ENCODE measurements at places on chromosomes 7 and 10.

GRCh38 chr7:75968561-75969001 is 25.8 kb downstream of the TMEM120A start:
- no peak for DNase-seq

GRCh38 chr7:105876091-105876963 is at the start of gene ATXN7L1:
Gene ATXN7L1, minus strand, starts transcription at chr7:105876599. Its CDS starts 41 bp downstream, at chr7:105876558.
- DNase-seq, result peak; percentile 89

- DNase-seq, result no peak
Observed at GRCh38 chr7:124257638-124258308, 224.9 kb upstream of the TMEM229A start.

GRCh38 chr7:6917258-6917657 is 91.2 kb upstream of the CCZ1B start:
- DNase-seq, result no peak

DNA sequence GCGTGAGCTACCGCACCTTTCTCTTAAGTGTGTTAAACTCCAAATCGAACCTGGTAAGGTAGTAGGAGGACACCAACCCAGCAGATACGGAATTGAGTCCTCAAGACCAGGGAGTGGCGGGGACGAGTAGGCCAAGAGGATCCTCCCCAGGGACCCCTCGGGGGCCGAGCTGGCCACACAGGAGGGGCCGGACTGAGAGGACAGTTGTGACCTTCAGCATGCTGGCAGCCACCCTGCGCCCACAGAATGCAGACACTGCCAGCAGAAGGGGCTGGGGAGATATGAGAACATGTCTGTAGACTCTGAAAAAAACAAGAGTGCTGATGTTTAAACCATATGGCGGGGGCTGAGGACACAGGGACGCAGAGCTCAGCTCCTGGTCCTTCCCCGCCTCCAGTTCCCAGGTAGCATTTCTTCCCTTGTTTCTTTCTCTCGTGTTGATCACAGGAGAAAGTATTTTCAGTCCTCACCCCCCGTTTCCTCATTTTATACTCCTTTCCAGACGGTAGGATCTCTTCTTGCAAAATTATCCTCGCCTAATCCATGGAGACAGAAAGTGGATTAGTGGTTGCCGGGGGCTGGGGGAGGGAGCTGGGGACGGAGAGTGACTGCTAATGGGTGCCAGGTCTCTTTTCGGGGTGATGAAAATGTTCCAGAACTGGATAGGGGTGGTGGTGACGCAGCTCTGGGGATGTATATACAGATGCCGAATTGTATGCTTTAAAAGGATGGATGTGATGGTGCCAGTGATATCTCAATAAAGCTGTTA is 11.5 kb upstream of the UNCX start:
- no peak for DNase-seq

DNA sequence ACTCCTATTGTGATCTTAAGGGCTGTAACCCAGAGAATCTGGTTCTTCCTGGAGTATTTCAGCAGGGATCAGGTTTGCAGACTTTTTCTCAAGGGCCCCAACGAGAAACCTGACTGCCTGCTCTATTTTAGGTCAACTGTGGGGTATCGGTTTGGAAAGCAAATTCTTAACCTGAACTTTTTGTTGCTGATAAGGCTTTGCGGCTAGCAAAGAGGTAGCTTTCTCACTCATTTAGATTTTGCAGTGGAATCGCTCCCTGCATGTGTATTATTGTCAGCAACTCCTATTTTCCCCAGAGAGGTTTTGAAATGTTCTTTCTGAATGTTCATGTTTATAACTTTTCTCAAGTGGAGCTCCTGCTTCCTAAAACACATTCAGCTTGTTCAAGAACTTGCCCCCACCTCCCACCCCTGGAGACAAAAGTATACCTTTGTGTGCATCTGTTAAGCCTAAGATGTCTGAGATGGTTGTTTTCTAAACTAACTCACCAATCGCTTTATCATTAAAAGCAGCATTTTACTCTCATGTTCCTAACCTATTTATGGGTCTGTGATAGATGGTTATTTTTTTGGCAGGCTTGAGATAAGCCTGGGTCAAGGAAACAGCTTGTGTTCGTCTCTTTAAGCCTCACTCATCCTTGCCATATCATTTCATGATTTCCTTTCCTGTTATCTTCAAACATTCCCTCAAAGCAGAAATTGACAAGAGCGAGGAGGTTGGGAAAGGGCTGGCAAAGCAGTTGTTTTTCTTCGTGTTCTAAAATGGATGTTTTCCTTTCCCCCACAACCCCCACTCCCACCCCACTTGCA is 129.8 kb downstream of the BAMBI start:
- DNase-seq, result no peak

- DNase-seq, result no peak
Observed at GRCh38 chr7:13421776-13422175, 567.7 kb downstream of the ETV1 start.

DNA sequence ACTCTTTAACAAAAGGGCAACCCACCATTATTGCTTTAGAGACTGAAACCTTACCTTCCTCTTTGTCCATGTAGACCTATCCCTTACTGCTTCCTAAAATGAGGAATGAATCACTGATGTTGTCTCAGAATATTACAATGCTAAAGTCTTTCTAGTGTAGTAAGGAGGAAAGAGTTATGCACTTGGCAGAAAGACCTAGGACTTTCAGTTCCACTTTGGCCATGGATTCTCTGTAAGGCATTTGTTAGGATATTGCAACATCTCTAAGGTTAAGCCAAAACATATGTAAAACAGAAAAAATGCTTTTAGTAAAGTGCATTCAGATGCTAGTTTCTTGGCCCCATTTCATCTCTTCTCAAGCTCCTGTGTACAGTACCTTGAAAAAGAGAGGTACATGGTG is 230.9 kb downstream of the PARD3 start:
- DNase-seq, result no peak

GRCh38 chr7:97845622-97846203 is 26.5 kb downstream of the ASNS start:
- DNase-seq, result peak; percentile 17

DNA sequence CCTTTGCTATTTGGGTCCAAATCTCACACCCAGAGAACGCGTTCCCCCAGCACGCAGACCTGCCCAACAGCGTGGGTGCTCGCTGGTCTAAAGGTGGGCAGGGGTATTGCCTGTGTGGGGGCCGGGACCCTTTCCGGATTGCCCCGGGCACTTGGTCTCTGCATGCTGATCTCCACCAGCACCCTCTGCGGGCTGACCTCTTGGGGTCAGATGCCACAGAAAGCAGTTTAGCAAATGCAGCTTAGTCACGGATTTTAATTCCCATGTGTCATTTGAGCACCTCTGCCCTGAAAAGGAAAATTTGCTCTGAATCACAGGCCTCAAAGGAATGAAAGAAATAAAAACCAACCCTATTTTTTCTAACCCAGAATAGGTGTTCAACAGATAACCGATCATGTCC is 46.7 kb downstream of the PKD1L1 start:
- DNase-seq, result no peak

DNA sequence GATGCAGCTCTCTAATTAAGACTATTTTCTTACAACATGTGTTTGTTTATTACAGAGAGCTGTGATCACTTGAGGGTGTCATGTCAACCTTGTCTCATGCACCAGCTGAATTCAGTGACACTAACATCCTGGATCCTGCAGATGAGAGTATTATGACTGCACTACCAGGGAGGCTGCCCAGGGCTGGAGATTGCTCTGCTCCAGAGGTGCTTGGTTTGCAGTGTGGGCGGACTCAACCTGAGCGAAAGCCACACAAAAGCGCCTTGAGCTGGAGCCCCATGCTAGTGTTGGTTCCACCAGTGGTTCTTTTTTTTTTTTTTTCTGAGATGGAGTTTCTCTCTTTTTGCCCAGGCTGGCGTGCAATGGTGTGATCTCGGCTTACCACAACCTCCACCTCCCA is 33.8 kb upstream of the ATXN7L1 start:
- no peak for DNase-seq

- no peak for DNase-seq
Observed at GRCh38 chr10:48762064-48763042, 77.7 kb downstream of the WDFY4 start.

DNA sequence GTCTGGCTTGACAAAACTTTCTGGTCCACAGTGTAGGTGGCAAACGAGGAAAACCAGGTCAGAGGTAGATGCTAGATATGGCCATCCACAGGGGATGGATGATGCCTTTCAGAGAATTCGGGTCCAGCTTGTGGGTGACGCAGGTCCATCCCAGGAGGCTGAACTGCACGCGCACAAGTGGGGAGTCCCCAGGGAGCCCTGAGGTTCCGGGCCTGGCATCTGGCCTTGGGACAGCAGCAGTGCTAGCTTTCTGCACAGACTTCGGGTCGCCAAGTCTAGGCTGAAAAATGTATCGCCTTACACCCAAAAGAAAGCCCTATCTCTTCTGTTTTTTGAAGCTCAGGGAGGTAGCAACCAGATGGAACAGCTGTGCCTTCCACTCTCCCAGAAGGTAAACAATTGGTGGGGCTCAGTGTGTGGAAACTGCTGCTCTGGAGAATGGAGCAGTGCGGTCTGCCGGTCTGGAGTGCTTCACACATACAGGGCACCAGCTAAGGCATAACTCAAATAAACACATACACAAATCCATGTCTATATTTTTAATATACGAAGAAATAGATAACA is 119.3 kb upstream of the ACBD5 start:
- DNase-seq, result peak; percentile 81

DNA sequence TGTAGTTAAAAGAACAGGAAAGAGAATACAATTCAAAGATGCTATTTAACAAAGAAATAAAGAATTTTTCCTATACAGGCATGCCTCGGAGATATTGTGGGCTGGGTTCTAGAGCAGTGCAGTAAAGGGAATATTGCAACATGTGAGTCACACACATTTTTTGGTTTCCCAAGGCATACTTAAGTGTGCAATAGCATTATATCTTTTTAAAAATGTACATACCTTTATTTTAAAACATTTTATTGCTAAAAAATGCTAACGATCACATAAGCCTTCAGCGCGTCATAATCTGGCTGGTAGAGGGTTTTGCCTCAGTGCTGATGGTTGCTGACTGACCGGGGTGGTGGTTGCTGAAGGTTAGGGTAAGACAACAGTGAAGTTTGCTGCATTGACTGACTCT is 54.4 kb downstream of the ESYT2 start:
- DNase-seq, result no peak

- DNase-seq, result no peak
Observed at GRCh38 chr7:74231232-74231590, 21.4 kb downstream of the LAT2 start.

DNA sequence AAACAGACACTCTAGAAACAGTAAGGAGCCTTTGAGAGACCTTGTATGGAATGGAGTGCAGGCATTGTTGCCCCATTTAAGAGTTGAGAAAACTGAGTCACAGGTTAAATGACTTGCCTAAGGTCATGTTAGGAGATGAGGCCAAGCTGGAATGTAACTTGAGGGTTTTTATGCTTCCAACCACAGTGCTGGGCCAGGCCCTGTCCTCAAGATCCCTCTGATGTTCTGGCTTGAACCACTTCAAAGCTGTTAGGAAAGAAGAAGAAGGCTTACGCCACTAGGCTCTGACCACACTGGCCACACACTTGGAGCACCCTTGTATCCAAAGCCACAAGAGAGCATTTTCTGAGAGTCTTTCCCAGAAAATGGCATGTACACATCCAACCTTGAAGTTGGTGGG is 42.7 kb downstream of the PLAU start:
- DNase-seq, result no peak

DNA sequence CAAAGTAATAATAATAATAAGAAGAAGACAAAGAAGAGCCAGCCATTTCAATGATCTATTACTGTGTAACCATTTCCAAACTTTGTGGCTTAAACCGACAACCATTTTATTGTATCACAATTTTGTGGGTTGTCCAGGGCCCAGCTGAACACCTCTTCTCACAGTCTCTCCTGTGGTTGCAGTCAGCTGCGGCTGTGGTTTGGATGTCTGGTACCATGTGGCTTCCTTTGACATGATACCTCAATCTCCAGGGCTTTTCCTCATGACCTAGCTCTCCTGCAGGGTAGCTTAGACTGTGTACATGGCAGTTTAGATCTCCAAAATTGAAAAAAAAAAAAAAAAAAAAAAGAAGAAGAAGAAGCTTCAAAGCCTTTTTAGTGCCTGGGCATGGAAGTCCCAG is 72.6 kb upstream of the NFKB2 start:
- DNase-seq, result no peak

DNA sequence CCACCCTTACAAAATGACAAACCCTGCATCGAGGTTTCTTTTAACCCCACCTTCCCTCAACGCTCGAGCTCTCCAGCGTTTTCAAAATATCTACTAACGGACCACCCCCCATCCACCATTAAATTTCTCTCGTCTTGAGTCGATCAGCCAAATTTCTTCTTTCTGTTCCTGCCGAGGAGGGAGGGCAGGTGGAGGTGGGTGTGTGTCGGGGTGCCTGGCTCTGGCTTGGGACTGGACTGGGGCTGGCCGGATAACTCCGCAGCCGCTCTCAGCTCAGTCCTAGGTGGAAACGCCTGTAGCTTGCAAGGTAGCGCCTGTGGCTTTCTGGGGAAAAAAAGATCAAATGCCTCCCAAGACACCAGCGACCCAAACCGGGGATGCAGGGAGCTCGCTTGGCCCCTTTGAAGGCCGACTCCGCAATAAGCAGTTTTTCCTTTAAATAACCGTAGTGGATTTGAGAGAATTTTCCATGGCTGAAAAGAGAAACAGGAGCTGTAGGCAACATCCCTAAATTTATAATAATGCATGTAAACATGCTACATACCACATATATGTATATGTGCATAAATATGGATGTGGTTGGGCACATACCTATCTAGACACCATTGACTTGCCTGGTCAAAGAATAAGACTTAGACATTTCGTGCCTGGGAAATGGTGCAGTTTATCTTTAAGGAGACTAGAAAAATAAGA is 1.9 kb upstream of the TMEM178B start:
- DNase-seq, result no peak

DNA sequence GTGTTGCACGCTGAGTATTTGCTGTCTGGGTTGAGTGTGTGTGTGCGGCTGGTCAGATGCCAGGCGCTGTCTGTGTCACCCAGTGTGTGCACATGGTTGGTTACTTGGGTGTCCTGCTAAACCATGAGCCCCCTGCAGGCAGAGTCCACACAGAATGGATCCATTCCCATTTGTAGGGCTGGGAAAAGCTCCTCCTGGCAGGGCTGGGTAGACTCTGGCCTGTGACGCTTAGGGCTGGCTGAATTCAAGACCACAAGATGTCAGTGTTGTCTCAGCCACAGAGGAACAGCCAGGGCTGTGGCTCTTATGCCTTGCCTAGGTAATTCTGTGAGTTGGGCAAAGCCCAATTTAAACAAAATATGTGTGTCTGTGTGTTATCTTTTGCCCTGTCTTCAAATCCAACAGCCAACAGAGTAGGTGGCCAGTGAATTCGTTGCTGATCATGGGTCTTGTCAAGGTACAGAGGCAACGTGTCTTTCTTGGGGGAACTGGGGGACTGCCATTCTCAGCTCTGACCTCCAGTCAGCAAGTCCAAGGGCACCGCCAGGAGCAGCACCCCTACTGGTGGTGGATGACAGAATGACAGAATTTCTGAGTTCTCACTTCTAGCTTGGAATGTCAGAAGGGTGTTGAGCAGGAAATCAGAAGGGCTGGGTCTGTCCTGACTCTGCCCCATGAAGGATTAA is 285.1 kb downstream of the CCSER2 start:
- peak; percentile 46 for DNase-seq

GRCh38 chr7:99794585-99795502 is 10.9 kb upstream of the CYP3A4 start:
- DNase-seq, result no peak

- no peak for DNase-seq
Observed at GRCh38 chr10:17188644-17189172, 12.8 kb downstream of the TRDMT1 start.

All from DMS 273 treated with DMSO at 0.1 percent for 48 hours (cell line).